Heart right ventricle (tissue), 16 donors: ENCODE measurements at places on chromosomes 6 and 20. TPM values are rescaled to one million over a fixed set of nuclear protein-coding genes. Genes with fewer than 3 reads are reported as not detected.

DNA sequence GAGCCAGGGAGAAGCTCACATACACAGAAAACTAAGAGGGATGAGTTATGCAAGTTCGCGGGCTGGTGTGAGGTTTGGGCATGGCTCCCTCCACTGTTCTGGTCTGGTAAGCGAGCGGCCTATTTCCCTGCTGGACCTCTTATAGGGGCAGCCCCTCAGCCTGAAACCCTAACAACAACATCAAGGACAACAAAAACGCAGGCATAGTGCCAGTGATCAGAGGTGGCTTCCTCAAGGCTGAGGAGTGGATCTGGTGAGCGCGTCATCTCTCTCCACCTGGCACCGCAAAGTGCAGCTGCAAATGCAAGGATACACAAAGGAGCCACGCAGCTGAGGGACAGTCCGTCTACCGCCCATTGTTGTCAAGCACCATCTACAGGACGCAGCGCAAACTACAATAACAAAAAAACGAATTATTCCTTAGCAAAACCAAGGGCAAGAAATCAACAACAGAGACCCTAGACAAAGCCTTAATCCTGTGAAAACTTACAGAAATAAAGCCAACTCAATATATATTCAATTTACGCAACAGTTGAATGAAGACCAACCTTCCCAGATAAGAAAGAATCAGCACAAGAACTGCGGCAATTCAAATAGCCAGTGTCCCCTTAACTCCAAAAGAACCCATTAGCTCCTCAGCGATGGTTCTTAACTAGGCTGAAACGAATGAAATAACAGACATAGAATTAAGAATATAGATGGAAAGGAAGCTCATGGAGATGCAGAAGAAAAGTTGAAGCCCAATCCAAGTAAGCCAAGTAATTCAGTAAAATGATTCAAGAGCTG lies 9.2 kb upstream of the DEFB110 start:
- H3K4me1 ChIP-seq = no peaks in the 10 kb centered on the region
- no peak overlapping the region for H3K27ac ChIP-seq

DNA sequence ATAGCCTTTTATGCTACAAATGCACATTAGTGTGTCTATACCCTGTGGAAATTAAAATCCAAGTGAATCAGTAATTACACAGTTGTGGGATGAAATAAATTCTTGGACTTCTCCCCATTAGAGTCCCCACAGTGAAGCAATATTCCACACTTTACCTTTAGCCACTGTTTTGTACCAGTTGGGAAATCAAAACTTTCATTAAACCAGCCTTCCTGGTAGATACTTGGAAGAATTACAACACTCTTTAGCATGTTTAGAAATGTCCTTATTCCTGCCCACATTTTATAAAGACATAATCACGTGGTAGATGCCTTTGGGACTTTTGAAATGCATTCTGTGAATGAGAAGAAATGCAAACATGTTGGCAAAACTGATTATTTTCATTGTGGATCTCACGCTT lies 49.0 kb upstream of the ANKEF1 start:
- no peaks in the 10 kb centered on the region for H3K36me3 ChIP-seq
- DNase-seq = no peak
- H3K4me3 ChIP-seq = no peak overlapping the region
- H3K27me3 ChIP-seq = no peaks in the 10 kb centered on the region
- H3K27ac ChIP-seq = no peak overlapping the region
- peaks cover 38% of the 10 kb centered on the region for H3K4me1 ChIP-seq

Gene ESR1
- 1.4 TPM for total RNA-seq

Gene WFDC5
- not detected for total RNA-seq

GRCh38 chr6:33217246-33217645 lies 8.9 kb downstream of the RING1 start:
- no peak for DNase-seq
- peaks cover 2% of the 10 kb centered on the region for H3K4me1 ChIP-seq
- H3K36me3 ChIP-seq = no peaks in the 10 kb centered on the region

DNA sequence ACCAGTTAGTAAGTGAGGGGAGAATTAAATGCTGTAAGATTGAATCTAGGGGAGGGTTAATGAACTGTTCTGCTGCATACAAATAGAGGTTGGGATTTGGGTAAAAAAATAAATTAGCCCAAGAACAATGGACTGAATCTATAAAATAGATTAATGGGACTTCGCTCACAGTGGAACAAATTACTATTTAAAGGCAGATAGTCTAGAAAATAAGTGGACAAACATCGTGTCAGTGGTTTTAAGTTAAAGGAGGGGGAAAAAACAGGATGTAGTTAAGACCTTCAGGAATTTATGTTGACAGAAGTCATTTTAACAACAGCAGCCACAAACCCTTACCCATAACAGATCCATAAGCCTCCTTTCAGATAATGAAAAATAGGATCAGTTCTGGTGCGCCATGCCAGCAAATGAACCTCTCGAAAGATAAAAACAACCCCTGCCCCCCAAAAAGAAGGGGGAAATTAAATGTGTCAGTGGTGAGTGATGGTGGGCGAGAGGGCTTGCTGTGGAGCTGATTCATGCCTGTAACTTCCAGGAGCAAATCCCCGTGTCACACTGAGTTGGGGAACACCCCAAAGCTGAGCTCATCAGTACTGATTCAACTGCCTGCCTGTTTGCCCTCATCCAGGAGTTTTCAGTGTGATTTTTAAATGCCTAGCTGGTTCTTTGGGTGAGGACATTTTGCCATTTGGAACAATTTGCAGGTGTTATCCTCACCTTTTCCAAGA lies 86.8 kb downstream of the PPP1R14C start:
- peaks cover 30% of the 10 kb centered on the region for H3K4me1 ChIP-seq
- no peak overlapping the region for H3K4me3 ChIP-seq
- no peak overlapping the region for H3K27ac ChIP-seq
- H3K27me3 ChIP-seq = no peaks in the 10 kb centered on the region
- no peaks in the 10 kb centered on the region for H3K36me3 ChIP-seq
- DNase-seq = no peak

DNA sequence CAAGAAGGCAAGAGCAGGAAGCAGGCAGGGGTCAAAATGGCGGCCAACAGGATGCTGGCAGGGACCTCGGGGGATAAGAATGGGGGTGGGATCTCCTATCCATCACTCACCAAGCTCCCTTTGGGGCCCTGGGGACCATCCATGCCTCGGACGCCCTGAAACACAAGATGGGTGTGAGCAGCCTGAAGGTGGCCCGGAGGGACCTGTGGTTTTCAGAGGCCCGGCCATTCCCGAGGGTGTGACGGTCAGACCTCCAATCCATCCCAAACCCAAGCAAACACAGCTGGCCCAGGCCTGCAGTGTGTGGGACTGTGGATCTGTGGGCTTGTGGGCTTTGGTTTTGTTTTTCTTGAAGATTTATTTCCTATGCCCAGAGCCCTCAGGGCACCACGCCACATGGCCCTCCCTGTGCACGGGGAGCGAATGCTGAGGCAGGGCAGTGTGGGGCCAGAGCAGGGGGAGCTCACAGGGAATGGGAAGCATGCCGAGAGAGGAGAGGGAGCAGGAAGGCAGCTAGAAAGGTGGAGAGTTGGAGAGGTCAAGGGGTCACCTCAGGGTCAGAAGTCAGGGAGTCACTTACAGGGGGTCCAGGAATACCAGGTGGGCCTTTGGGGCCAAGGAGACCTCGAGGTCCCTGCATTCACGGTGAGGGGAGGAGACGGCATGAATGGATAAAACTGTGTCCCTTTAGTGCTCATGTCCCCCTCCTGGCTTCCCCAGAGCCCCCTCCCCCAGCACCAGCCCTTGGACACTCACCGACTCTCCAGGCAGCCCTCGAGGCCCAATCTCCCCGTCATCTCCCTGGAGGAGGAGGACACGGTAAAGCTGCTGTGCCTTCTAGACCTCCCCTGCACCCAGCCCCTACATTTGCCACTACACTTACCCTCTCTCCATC lies 14.5 kb downstream of the COL11A2 start:
- H3K27ac ChIP-seq = no peak overlapping the region
- no peaks in the 10 kb centered on the region for H3K36me3 ChIP-seq
- no peaks in the 10 kb centered on the region for H3K4me1 ChIP-seq
- no peak overlapping the region for H3K4me3 ChIP-seq
